ENCODE measurements at places on chromosomes 11 and 22. TPM values are rescaled to one million over a fixed set of nuclear protein-coding genes. Genes with fewer than 3 reads are reported as not detected.

DNA sequence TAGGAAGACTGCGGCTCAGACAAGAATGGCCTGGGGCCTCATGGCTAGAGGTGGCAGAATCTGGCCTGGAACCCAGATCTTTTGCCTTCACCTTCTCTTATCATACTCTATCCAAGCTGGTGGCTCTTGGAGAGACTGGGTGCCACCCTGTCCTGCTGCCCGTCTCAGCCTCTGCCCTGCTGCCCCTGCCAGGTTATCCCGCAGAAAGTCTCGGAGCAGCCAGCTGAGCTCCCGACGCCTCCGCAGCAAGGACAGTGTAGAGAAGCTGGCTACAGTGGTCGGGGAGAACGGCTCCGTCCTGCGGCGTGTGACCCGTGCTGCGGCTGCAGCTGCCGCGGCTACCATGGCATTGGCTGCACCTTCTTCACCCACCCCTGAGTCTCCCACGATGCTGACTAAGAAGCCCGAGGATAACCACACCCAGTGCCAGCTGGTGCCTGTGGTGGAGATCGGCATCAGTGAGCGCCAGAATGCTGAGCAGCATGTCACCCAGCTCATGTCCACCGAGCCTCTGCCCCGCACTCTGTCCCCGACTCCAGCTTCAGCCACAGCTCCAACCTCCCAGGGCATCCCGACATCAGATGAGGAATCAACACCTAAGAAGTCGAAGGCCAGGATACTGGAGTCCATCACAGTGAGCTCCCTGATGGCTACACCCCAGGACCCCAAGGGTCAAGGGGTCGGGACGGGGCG lies 5.9 kb downstream of the INCENP start:
- DNase-seq, result peak; percentile 12

- no peak for DNase-seq
Observed at GRCh38 chr11:63490551-63491239, at the start of gene PLAAT5. PLAAT5 (minus strand) TSS chr11:63491167; CDS start chr11:63491034, 133 bp downstream.

- no peak for DNase-seq
Observed at GRCh38 chr22:40665312-40665711, 14.0 kb upstream of the MCHR1 start.

DNA sequence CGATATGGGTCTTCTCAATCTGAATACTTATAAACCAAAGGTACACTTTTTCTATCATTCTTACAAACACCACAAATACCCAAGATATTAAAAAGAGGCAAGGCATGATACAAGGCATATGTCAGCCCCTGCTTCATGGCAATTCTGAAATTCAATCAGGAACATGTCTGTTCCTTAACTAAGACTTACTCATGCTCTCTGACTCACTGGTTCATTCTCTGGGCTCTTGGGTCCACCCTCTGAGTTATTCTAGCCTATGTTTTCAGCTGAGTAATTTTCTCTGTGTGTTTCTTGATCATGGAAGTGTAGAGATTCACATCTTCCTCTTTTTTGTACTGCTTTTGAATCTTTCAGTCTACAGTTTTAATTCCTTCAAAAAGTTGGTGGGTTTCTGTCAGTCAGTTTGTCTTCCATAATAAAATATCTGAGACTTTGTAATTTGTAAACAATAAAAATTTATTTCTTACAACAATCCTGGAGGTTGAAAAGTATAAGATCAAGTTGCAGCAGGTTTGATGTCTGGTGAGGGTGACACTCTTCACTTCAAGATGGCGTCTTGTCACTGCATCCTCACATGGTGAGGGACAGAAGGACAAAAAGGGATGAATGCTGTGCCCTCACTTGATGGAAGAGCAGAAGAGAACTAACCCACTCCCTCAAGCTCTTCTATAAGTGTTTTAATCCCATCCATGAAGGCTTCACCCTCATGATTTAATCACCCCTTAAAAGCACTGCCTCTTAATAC lies 211.7 kb downstream of the FAM76B start:
- no peak for DNase-seq

GRCh38 chr11:4626207-4627099 lies 10.8 kb upstream of the OR51D1 start:
- DNase-seq, result peak; percentile 47

DNA sequence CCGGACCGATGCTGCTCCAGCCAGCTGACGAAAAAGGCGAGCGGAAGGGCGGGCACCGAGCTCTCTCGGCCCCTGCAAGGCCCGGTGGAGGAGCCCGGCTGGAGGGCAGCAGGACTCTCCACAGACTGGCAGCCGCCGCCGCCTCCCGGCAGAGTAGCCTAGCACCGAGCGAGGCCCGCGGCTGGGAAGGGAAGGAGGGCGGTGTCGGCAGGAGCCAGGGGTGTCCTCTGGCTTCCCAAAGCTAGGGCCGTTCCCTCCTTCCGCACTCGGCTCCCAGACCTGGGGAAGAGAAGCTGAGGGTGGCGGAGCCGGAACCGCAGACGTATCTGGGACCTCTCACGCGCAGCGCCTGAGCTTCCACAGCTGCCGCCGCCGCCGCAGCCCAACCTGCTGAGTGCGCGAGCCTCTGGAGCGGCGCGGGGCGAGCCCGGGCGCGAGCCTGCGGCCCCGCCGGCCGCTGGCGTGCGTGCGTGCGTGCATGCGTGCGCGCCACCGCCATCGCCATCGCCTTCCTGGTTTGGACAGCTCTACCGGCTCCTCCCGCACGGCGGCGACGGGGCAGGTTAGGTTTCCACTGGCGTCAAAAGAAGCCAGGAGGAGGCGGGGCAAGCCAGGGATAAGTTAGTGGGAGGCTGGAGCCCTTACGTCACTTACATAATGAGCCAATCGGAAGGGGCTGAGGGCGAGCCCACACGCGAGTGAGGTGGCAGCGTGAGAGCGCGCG lies at the start of gene RAB6A:
TSS of gene RAB6A (minus strand) at position 396 of the 724 bp plus-strand sequence. CDS start 439 bp downstream, outside the sequence.
- DNase-seq, result peak; percentile 100

MMP13 gene
- not detected for total RNA-seq

FADD gene
- total RNA-seq, result 33.2 TPM

NCAM1 gene
- 3.1 TPM for total RNA-seq
